ENCODE measurements at places on chromosomes 11 and 22.

GRCh38 chr11:8068605-8069221, 12.3 kb upstream of the TUB start:
- DNase-seq, result no peak

DNA sequence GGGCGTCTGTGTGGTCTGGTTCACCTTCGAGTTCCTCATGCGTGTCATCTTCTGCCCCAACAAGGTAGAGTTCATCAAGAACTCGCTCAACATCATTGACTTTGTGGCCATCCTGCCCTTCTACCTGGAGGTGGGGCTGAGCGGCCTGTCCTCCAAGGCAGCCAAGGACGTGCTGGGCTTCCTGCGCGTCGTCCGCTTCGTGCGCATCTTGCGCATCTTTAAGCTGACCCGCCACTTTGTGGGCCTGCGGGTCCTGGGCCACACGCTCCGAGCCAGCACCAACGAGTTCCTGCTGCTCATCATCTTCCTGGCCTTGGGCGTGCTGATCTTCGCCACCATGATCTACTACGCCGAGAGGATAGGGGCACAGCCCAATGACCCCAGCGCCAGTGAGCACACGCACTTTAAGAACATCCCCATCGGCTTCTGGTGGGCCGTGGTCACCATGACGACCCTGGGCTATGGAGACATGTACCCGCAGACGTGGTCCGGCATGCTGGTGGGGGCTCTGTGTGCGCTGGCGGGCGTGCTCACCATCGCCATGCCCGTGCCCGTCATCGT, 37.3 kb downstream of the KCNC1 start:
- no peak for DNase-seq

GRCh38 chr11:66579017-66579606, 10.7 kb upstream of the CTSF start:
- DNase-seq, result peak; percentile 92

DNA sequence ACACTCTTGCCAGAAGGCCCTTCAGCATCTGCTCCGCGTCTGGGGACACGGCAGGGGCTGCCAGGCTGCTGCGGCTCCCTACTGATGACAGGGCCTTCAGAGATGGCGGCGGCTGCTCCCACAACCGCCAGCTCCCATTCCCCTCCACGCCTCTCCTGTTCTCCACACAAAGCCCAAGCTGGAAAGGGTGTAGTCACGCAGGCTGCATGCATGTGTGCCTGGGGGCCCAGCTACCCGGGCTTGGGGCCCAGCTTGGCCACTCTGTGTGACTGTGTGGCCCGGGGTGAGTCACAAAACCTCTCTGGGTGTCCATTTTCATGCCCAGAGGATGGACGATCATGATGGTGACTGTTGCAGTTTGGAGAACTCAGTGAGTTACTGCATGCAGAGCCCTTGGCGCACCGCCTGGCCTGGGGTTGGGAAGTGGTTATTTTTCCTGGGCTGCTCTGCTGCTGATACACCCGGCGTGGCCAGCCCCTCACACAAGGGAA, 31.7 kb upstream of the PARVB start:
- no peak for DNase-seq

DNA sequence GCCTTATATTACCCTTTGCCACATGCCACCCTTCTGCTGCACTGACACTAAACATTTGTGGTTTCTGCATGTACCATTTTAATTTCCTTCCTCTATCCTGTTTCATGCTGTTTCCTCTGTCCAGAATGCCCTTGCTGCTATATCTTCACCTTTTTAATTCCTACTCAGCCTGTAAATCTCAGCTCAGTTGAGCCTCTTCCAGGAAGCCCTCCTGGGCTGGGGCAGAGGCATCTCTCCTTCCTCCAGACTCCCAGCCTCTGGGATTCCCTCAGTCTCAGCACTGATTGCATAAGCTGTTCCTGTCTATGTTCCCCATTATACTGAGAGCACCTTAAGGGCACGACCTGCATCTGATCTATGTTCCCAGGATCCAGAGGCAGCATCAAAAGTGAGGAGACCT, 98.7 kb downstream of the RNF169 start:
- no peak for DNase-seq

DNA sequence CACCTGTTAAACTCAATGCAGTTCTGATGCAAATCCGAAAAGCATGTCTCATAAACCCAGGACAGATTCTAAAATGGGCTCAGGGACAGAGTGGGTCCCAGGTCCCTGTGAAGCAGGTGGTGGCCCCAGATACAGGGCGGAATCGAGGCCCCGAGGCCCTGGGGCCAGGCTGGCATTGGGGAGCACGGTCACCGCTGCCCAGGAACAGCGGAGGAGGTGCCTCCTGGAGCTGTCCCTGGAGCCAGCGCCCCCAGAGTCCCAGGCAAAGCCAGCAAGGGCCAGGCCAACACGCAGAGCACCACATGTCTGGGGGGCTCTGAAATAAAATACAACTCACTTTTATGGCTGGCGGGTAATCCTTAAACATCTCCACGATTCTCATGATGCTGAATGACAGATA, 10.0 kb upstream of the TTLL8 start:
- DNase-seq, result no peak

All from iPS-NIHi11 (cell line).